Hepatocyte (in vitro differentiated cells): ENCODE measurements at places on chromosomes 1 and 21. TPM values are rescaled to one million over a fixed set of nuclear protein-coding genes. Genes with fewer than 3 reads are reported as not detected.

Gene HSPA6
- total RNA-seq = 0.50 and 1.1 TPM in 2 replicates

Gene PGD
- total RNA-seq = 86.8 and 103 TPM in 2 replicates

Gene LY9
- not detected in 2 replicates for total RNA-seq

Gene LCE1A
- not detected in 2 replicates for total RNA-seq

Gene LRRC42
- 56.6 and 64.4 TPM in 2 replicates for total RNA-seq

Gene SLC35F3
- total RNA-seq = 0.24 and 0.80 TPM in 2 replicates
